ENCODE measurements at places on chromosomes 6 and 20. TPM values are rescaled to one million over a fixed set of nuclear protein-coding genes. Genes with fewer than 3 reads are reported as not detected.

- DNase-seq = peak; percentile 61
Measured at GRCh38 chr6:153140299-153140698, 9.2 kb upstream of the RGS17 start.

DNA sequence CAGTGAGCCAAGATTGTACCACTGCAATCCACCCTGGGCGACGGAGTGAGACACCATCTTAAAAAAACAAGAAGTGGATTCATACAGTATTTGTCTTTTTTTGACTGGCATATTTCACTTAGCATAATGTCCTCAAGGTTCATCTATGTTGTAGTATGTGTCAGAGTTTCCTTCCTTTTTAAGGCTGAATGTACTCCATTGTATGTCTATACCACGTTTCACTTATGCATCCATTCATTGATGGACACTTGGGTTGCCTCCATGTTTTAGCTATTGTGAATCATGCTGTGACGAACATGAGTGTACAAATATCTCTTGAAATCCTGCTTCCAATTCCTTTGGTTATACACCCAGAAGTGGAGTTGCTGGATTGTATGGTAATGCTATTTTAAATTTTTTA is 28.9 kb upstream of the FAM83D start:
- no peak for DNase-seq

GRCh38 chr6:22764496-22764895 is 195.1 kb downstream of the HDGFL1 start:
- DNase-seq = no peak

Gene ANKRD66
- not detected for total RNA-seq

DNA sequence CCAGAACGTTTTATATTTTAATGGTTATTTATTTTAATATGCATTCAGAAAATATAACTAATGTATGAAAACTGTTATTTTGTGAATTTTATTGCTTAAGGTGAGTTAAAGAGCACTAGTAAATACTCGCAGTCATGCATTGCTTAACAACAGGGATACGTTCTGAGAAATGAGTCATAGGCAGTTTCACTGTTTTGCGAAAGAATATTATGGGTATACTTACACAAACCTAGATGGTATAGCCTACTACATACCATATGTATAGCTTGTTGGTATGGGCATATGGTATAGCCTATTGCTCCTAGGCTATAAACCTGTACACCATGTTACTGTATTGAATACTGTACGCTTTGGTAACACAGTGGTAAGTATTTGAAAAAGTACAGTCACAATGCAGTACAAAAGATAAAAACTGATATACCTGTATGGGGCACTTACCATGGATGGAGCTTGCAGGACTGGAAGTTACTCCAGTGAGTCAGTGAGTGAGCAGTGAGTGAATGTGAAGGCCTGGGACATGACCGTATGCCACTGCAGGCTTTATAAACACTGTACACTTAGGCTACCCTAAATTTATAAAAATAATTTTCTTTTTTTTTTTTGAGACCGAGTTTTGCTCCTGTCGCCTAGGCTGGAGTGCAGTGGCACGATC is 38.5 kb downstream of the ARFGEF2 start:
- no peak for DNase-seq

Gene SSTR4
- total RNA-seq = not detected

GRCh38 chr20:9592419-9592818 is 78.0 kb downstream of the LAMP5 start:
- no peak for DNase-seq

Measured in G401 (cell line).